ENCODE measurements at places on chromosomes 1 and 21.

DNA sequence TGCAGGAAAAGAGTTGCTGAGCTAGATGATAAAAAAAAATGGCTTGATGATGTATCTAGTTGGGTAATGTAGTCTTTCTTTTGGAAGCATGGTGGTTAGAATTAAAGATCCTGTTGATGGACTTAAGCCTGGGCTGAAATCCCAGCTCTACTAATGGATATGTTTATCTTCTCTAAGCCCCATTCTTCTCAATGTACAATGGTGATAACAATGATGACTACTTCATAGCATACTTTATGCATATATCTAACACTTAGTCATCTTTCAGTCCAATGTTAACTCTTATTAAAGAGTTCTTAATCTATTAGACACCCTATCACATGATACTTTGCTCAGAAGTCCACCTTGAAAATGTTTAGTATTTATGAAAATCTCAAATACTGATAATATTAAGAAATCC lies 189.5 kb downstream of the PLA2G4A start:
- no peak for DNase-seq

- no peak for DNase-seq
Measured at GRCh38 chr1:155940482-155940992, 901 bp upstream of the RXFP4 start.

DNA sequence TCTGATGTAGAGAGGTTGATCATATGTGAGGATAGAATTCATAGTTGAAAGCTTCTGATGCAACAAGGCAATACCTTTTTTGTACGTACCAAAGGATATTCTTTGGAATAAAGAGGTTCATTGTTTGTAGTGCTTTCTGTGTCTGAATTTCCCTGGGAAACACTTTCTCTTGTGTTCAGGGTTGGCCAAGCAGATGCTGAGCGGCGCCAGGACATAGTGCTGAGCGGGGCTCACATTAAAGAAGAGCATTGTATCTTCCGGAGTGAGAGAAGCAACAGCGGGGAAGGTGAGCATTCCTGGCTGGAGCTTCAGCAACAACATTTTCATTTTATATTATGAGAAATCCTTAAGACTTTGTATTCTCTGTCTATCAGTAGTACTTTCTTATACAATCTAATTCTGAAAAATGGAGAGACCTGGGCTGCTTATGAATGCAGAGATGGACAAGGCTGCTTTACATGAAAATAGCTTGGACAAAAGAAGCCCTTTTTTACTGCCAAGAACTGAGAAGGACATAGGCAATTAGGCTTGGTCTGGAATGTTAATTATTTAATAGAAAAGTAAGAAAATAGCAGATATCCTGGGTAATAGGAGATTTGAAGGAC lies 85.2 kb downstream of the KIF1B start:
- DNase-seq = no peak

DNA sequence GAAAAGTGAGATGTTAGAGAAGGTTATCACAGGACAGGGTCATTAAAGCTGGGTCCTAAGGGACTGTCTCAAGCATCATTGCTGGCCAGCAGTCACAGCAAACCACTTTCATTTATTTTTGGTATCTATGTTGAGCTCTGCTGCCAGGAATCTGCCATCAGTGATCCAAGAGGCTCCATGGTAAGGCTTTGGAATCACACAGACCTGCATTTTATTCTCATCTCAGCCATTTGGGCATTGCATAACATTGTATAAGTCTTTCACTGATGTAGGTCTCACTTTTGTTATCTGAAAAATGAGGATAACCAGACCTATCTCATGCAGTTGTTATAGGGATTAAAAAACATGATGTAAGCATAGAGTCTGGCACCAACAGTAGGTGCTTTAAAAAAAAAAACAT lies 77.5 kb downstream of the OMA1 start:
- no peak for DNase-seq

GRCh38 chr1:161379071-161379470 lies 11.4 kb upstream of the CFAP126 start:
- DNase-seq = no peak

GRCh38 chr1:7786795-7787194 lies 2.7 kb downstream of the PER3 start:
- no peak for DNase-seq

DNA sequence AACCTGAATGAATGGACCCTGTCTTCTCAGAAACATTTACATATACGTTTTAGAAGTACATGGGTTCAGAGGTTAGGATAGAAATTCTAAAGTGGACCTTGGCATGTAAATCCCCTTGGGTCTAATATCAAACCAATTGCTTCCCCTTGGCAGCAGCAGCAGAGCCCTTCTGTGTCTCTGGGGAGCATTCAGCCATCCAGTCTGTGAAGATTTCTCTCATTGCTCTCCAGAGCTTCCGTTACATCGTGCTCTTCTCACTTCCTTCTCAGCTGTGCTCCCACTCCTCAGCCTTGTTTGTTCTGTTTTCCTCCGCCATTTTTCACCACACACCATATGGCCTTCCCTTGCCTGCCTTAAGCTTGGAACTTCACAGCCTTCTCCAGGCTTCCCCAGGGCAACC lies 61.5 kb upstream of the ATP1B1 start:
- DNase-seq = no peak

DNA sequence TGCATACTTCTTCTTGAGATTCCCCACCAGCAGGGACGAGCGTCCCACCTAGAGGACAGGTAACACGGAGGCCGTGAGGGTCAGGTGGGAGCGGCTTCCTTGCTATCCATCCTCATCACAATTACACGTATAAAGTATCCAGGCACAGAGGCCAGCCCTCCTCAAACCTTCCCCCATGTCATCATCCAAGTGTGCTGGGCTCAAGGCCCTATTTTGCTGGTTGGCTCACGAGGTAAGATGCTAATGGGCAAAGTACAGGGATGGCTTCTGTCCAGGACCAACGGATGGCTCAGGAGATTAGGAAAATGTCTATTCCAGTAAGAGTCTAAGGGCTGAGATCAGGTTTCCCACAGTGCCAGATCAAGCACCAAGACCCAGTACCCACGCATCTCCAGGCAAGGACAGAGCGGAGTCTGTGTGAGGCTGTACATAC lies 11.5 kb upstream of the A3GALT2 start:
- DNase-seq = no peak

GRCh38 chr1:154607106-154607608 lies 829 bp downstream of the ADAR start:
- no peak for DNase-seq

DNA sequence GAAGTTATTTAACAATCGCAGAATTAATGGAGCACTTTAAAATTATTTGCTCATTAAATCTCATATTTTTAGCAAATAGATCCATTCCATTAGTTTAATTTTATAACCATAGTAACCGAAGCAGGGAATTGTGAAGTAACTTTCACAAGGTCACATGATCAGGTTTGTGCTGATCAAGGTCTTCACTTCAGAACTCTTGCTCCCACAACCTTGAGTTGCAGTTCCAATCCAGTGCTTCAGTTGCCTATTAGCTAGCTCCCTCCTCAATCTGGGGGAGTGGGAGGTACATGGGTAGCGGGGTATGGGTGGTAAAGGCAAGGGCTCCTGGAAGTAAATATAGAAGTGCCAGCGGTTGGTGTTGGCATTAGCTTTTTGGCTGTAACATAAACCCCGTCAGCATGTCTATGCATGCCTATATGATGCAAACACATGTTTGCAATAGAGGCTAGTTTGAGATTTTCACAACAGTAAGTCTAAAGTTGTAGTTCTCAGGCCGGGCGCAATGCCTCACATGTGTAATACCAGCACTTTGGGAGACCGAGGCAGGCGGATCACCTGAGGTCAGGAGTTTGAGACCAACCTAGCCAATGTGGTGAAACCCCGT lies 5.8 kb downstream of the ATP5IF1 start:
- no peak for DNase-seq

DNA sequence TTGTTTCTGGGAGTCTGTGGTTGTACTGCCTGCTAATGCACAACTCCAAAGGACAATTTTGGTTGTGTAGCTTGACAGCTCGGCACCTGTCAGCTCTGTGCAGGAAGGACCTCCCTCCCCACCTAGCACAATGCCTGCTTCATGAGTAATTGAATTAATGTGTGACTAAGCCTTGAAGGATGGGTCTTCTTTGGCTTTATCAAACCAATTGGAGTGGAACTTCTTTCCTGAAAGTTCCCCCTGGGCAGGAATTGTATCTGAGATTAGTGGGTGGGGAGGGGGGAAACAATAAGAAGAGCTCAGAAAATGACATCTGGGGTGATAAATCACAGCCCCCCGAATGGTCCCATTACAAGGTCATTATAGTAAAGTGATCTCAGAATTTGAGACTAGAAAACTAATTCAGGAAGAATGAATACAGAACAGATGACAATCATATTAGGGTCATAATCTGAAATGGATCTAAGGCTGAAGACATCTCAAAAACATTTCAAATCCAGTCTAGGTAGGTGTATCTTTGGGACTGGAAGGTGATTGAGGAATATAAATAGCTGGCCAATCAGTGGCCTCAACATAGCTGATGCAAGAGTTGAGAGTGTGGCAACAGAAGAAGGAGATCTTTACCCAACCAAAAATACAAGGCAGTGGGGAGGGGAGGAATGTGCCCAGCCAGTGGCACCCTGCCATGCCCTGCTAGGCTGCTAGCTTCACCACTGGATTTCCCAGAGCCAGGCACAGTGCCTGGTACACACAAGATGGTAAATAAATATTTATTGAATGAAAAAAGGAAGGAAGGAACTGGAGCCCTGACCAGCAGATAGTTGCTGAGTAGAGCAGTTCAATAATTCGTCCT lies 10.1 kb upstream of the SESN2 start:
- peak; percentile 54 for DNase-seq

DNA sequence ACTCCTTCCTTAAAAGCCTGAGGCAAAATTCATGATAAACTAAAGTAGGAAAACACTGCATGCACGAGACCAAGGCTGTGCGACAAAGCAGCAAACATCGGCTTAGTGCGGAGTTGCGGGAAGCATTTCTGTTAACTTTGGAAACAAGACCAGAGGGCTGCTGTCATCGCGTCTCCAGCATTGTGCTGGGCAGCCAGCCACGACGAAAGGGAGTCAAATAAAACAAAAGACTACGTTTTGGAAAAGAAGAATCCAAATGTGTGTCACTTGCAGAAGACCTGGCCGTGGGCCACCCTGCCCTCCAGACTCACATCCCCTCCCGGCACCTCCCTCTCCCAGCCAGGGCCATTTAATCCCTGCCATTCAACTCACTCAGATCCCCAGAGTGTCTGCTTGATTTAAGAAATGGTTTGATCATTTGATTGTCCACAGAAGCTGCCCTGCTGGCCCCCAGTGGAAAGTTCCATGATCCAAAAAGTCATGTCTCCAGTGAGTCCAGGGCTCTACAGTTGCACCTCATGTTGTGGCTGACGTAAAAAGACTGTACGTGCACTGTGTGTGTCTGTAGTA lies 2.4 kb upstream of the KRTAP10-11 start:
- DNase-seq = no peak

GRCh38 chr1:221902961-221903360 lies 161.1 kb upstream of the DUSP10 start:
- no peak for DNase-seq

DNA sequence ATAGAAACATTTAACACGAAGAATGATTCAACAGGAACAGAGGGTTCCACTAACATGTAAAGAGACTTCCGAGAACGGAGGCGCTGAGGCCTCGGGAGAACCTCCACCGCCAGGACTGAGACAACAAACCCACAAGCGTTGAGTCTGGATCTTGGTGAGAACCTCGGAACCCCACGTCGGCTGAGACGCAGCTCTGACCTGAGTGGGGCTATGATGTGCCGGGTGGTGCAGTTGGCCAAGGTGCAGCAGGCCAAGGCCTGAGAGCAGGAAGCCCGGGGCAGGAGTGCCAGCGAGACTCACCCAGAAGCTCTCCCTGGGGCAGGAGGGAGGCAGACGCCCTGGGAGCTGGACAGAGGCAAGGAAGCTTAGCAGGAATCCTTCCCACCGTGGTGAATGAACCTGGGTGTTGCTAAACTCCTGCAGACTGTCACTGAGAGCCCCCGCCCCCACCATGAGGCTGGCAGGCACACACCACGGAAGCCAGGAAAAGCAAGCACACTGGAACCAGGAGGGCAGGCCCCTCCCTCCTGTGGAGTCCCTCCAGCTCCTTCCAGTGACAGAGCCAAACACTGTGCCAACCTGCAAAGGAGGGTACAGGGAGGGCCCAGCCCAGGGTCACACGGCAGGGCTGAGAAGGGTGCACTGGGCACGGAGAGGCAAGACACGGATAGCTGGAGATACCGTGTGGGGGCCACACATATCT lies 34.8 kb downstream of the WDR4 start:
- DNase-seq = peak; percentile 5

DNA sequence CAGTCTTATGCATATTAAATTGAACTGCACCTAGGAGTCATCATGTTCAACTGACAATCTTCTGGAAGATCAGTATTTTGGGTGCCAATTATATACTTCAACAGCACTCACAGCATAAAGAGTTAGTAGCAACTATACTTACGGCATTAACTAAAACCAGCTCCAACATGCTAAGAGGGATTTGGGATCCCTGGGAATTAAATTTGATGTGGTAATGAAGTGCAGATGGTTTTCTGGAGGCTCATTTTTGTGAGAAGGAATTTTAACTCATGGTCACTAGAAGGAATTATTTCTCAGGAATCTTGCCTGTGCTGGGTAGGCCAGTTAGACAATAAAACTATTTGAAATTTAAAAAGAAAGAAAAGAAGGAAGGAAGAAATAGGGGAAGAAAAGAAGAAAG lies 18.3 kb downstream of the IFI44 start:
- DNase-seq = no peak

- no peak for DNase-seq
Measured at GRCh38 chr1:64025051-64025450, 178.4 kb upstream of the UBE2U start.

DNA sequence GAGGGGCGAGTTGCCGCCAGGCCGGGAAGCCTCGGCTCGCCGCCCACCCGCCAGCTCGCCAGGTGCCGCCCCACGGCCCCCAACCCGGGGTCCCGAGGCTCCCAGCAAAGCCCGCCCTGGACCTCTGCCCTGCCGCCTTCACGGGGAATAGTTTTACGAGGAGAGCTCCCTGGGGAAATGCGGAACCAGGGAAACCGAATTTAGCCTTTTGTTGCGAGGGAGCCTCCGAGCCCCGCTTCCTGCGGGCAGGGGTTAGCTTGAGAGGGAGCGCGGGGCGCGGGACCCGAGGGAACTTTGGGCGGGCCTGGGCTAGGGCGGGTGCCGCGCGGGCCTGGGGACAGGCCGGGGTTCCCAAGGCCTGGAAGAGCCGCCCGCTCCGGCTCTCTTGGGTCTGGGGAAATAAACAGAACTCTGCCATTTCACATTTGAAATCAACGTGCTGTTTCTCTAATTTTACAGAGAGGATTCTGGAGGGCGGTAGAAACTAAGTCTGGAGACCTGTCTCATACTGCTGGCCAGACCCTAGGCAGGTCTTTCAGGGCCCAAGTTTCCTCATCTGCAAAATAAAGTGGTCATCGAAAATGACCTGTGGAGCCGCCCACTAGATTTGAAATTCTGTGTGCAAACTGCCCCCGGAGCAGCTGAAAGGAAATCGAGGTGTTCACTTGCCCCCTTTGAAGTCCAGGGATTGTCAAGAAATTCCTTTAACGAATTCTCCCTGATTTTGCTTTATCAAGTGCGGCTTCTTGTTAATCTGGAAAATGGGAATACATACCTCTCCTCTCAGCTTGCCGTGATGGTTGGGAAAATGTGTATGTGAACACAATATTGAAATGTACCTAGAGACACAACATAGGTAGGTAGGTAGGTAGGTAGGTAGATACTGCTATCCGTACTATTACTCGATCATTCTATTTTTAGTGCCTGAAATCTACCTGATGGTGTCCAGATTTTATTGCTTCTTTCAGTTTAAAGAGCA lies 749 bp upstream of the GLUL start:
- peak; percentile 28 for DNase-seq
